ENCODE measurements at places on chromosomes 5 and 9.

- no peak for DNase-seq
- no peaks in the 10 kb centered on the region for H3K36me3 ChIP-seq
- H3K4me1 ChIP-seq = no peaks in the 10 kb centered on the region
- H3K27me3 ChIP-seq = no peaks in the 10 kb centered on the region
These were observed 25.6 kb upstream of the ACTBL2 start for GRCh38 chr5:57508211-57508610.

- H3K4me1 ChIP-seq = no peaks in the 10 kb centered on the region
- no peak for DNase-seq
- H3K27ac ChIP-seq = no peak overlapping the region
- no peaks in the 10 kb centered on the region for H3K36me3 ChIP-seq
- no peaks in the 10 kb centered on the region for H3K27me3 ChIP-seq
- no peak overlapping the region for H3K4me3 ChIP-seq
These were observed 1145.0 kb downstream of the MAT2B start for GRCh38 chr5:164650427-164650826.

GRCh38 chr5:104299998-104300706 lies 737.6 kb upstream of the NUDT12 start:
- no peak overlapping the region for H3K27ac ChIP-seq
- DNase-seq = no peak
- no peaks in the 10 kb centered on the region for H3K4me1 ChIP-seq
- H3K4me3 ChIP-seq = no peak overlapping the region
- no peaks in the 10 kb centered on the region for H3K36me3 ChIP-seq
- no peaks in the 10 kb centered on the region for H3K27me3 ChIP-seq

- no peaks in the 10 kb centered on the region for H3K36me3 ChIP-seq
- DNase-seq = no peak
- no peak overlapping the region for H3K27ac ChIP-seq
- no peak overlapping the region for H3K4me3 ChIP-seq
These were observed 183.9 kb downstream of the LRRC70 start for GRCh38 chr5:62762503-62762902.

- no peaks in the 10 kb centered on the region for H3K36me3 ChIP-seq
- H3K4me1 ChIP-seq = no peaks in the 10 kb centered on the region
- no peak overlapping the region for H3K4me3 ChIP-seq
- no peaks in the 10 kb centered on the region for H3K27me3 ChIP-seq
These were observed 129.0 kb upstream of the IRX4 start for GRCh38 chr5:2011481-2012411.

DNA sequence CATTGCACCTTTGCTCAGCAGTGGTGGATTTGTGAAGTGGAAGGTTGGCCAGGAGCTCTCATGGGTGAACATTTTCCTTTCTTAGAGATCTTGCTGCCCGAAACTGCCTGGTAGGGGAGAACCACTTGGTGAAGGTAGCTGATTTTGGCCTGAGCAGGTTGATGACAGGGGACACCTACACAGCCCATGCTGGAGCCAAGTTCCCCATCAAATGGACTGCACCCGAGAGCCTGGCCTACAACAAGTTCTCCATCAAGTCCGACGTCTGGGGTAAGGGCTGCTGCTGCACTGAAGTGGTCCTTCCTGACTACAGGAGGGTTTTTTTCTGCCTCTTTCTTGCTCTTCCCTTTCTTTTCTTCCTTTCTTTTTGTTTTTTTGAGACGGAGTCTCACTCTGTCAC lies 21.8 kb downstream of the QRFP start:
- H3K27ac ChIP-seq = no peak overlapping the region
- no peak for DNase-seq
- no peaks in the 10 kb centered on the region for H3K27me3 ChIP-seq
- no peaks in the 10 kb centered on the region for H3K4me1 ChIP-seq
- H3K36me3 ChIP-seq = peaks cover 18% of the 10 kb centered on the region

DNA sequence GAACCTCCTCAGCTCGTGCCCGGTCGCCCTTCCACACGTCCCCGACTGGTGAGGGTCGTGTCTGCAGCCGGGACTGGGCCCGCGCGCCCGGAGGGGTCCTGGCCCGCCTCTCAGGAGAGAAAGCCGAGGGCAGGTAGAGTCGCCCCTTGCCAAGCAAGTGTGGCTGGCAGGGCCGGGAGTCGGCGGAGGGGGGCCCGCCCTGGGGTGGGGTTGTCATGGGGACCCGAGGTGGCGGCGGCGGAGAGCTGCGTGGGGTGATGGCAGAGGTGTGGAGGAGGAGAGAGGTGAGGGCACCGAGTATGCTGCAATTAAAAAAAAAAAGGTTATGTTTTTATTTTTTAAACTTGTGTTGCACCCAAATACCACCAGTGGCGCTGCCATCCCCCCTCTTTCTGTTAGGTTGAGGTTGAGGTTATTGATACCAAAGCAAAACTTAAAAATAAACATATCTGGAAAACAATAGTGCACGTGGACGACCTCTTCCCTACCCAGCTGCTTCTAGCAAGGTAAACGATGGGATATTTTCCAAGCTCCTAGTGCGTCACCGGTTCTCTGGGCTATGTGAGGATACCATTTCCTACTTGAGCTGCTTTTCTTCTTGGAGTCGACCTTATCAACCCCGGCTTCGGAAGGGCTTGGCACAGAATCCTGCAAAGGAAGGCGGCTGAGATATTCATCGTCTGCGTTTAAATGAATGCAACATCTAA lies 660 bp downstream of the SCAMP1 start:
- no peaks in the 10 kb centered on the region for H3K27me3 ChIP-seq
- H3K4me1 ChIP-seq = no peaks in the 10 kb centered on the region
- DNase-seq = peak; percentile 82

DNA sequence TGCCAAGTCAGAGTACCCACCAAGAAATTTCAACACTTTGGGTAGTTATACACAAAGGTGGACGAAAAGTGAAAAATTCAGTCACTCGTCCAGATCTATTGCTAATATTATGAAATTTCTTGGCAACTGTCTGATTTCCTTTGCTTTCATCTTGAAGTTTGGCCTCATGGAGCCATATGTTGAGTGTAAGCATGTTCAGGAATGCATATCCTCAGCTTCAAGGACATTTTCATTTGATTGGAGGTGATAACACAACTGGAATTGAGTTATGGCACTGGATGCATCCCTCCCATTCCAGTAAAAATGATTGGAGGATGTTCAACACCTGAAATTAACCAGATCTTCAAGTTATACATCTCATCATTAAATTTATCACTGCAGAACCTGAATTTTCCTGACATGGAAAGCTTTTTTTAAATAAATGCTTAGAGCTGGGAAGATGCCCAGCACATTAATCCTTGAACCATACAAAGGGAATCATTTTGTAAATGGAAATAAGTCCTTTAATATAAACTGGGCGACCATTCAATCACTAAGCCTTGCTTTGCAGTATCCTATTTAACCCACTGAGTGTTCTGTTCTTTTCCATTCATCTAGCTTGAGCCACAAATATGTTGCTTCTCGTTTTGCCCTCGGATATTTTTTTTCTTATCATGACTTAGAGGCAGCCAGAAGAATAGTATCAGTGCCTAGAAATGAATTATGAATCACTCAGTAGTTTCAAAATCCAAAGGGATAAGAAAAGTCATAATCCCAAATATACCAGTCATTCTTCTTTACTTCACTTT lies 273.7 kb upstream of the PIK3R1 start:
- H3K4me3 ChIP-seq = no peak overlapping the region
- no peaks in the 10 kb centered on the region for H3K36me3 ChIP-seq
- no peaks in the 10 kb centered on the region for H3K27me3 ChIP-seq
- H3K27ac ChIP-seq = no peak overlapping the region

- H3K27ac ChIP-seq = no peak overlapping the region
- peaks cover 2% of the 10 kb centered on the region for H3K27me3 ChIP-seq
- no peaks in the 10 kb centered on the region for H3K36me3 ChIP-seq
- no peak overlapping the region for H3K4me3 ChIP-seq
These were observed 1.5 kb upstream of the PHF19 start for GRCh38 chr9:120878188-120879130.

DNA sequence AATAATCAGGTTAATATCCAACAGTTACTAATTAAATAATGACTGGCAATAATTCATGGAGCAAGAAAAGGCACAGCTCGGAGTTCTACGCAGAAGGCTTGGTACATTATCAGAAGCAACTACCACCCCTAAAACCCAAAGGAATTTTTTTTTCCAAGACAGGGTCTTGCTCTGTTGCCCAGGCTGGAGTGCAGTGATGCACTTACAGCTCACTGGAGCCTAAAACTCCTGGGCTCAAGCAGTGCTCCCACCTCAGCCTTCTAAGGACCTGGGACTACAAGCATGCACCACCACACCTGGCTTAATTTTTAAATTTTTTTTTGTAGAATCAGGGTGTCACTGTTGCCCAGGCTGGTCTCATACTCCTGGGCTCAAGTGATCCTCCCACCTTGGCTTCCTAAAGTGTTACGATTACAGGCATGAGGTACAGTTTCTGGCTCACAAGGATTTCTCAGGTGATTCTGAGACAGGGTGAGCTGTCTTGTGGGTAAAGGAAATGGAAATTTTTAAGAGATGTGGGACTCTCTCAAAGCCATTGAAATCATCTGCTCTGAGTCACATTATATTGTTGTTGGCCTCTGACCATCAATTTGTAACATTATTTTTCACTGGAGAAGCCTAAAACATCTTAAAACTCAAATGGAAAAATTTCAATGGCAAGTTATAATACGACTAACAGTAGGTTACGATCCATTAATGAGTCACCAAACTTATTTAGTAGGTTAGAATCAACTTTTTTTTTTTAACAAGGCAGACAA lies 19.7 kb upstream of the HSDL2 start:
- H3K27ac ChIP-seq = no peak overlapping the region
- H3K4me3 ChIP-seq = no peak overlapping the region
- no peaks in the 10 kb centered on the region for H3K27me3 ChIP-seq
- no peak for DNase-seq
- H3K36me3 ChIP-seq = no peaks in the 10 kb centered on the region
- no peaks in the 10 kb centered on the region for H3K4me1 ChIP-seq

- DNase-seq = peak; percentile 72
- no peaks in the 10 kb centered on the region for H3K36me3 ChIP-seq
- H3K27ac ChIP-seq = no peak overlapping the region
- no peak overlapping the region for H3K4me3 ChIP-seq
- H3K4me1 ChIP-seq = peaks cover 5% of the 10 kb centered on the region
These were observed 209.7 kb downstream of the CAAP1 start for GRCh38 chr9:26682796-26683496.

GRCh38 chr9:89845321-89845720 lies 240.5 kb downstream of the GADD45G start:
- H3K4me1 ChIP-seq = no peaks in the 10 kb centered on the region
- no peak overlapping the region for H3K27ac ChIP-seq
- no peaks in the 10 kb centered on the region for H3K27me3 ChIP-seq
- H3K4me3 ChIP-seq = no peak overlapping the region
- H3K36me3 ChIP-seq = no peaks in the 10 kb centered on the region

DNA sequence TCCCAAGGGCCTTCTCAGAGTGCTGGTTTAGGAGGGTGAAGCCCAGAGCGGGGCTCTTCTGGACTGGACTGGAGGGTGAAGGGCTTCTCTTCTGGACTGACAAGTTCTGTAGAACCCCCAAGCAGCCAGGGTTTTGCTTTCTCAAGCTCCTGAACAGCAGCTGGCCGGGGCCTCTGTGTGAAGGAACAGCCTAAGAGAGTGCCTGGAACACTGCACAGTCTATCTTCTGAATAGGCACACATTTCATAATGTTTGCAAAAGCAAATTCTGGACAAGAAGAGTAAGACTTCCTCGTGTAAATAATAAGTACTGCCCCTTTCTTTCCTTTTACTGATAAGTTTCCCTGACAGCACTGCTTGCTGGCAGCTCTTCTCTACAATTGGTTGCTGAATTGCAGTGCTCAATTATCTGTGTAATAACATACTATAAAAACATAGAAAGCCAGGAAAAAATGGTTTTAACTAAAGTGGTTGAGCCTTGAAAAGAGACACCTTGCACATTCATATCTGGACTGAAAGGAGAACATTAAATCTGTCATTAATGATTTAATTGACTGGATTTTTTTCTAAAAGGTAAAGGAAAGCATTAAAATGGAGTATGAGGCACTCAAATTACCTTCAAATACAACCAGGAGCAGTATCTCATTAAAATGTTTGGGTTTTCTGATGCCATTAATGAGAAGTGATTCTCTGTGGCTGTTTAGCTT lies 20.5 kb downstream of the MAST4 start:
- DNase-seq = no peak
- no peak overlapping the region for H3K4me3 ChIP-seq
- no peaks in the 10 kb centered on the region for H3K4me1 ChIP-seq
- no peaks in the 10 kb centered on the region for H3K27me3 ChIP-seq
- no peaks in the 10 kb centered on the region for H3K36me3 ChIP-seq

GRCh38 chr9:87874304-87874623 lies 8.4 kb upstream of the SPATA31E1 start:
- no peaks in the 10 kb centered on the region for H3K36me3 ChIP-seq
- H3K27me3 ChIP-seq = no peaks in the 10 kb centered on the region
- no peak for DNase-seq
- no peak overlapping the region for H3K4me3 ChIP-seq
- H3K27ac ChIP-seq = no peak overlapping the region

DNA sequence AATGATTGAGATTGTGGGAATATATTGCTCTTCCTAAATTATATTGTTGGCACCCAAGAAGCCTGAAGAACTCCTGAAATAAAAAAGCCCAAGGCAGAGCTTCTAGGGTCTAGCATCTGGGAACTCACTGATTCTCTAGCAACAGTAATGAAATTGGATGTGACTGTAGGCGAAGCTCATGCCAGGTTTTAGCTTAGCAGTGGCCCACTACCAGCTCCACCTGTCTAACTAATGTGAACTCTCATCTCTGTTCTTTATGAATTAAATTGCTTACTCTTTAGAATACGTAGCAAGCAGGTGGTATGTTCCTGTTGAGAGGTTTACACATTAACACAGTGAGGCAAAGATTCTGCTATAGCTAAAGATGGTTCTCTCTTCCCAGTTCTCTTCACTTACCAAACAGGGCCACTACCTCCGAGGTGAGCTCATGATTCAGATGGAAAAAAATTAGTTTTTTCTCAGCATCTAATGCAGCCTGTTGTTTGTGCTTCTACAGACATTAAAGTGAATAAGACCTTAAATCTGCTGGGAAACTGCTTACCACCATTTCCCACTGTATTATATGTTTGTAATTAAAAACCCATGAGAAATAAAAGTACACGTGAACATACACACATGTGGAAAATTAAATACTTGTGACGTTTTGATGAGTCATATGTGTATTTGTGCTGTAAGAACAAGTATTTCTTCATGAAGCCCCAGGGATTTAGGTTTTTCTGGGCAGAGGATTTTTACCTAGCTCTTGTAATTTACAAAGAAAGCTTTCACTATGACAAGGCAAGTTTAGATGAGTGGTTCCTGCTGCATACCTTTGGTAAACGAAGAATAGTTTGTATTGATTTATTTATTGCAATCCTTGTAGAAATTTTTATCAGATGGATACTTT lies 360.1 kb downstream of the KDM4C start:
- no peak for DNase-seq
- no peak overlapping the region for H3K27ac ChIP-seq
- H3K4me1 ChIP-seq = no peaks in the 10 kb centered on the region
- no peak overlapping the region for H3K4me3 ChIP-seq

DNA sequence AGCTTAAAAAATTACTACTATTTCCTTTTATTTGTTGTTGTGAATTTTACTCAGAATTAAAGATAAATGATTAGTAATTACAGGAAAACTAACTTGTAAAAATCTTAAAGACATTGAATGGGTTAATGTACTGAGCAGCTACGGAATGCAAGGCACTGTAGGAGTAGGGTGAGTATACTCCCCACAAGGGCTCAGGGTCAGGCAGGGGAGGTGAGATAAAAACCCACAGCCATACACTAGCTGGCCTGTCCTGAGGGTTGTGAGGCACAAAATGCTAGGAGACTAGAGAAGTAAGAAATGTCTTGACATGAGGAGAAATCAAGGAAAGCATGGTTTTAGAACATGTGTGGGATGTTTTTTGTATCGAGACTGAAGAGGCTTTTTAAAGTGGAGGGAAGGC lies 13.4 kb downstream of the ZBED3 start:
- no peaks in the 10 kb centered on the region for H3K36me3 ChIP-seq
- no peak overlapping the region for H3K4me3 ChIP-seq
- no peak for DNase-seq
- no peaks in the 10 kb centered on the region for H3K27me3 ChIP-seq

Data from mesendoderm (in vitro differentiated cells).